ENCODE measurements at places on chromosomes 1 and 21. TPM values are rescaled to one million over a fixed set of nuclear protein-coding genes. Genes with fewer than 3 reads are reported as not detected.

OR2T11 gene
- not detected for total RNA-seq

TRAF5 gene
- 2.9 TPM for total RNA-seq

RPS8 gene
- 874 TPM for total RNA-seq

DNA sequence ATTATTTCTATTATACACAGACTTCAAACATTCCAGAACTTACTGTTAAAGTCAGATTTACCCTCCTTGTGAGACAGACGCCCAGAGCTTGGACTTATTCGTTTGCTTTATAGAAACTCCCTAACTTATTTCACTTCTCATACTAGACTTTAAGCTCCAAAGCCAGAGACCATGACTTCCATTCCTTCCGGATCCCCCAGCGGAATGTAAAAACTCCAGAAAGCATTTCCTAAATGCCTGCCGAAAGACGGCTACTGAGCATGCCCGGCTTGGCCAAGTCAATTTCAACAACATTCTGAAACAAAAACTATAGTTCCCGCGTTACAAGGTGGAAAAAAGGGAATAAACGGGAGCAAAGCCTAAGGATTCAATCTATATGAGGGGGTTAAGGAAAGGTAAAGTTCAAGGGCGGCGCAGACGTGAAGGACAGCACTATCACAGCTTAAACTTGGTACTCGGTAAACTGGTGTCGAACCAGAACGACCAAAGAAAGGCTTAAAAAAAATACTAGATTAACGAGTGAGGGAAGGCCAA lies 1.1 kb downstream of the USP48 start:
- no peak for DNase-seq

DNA sequence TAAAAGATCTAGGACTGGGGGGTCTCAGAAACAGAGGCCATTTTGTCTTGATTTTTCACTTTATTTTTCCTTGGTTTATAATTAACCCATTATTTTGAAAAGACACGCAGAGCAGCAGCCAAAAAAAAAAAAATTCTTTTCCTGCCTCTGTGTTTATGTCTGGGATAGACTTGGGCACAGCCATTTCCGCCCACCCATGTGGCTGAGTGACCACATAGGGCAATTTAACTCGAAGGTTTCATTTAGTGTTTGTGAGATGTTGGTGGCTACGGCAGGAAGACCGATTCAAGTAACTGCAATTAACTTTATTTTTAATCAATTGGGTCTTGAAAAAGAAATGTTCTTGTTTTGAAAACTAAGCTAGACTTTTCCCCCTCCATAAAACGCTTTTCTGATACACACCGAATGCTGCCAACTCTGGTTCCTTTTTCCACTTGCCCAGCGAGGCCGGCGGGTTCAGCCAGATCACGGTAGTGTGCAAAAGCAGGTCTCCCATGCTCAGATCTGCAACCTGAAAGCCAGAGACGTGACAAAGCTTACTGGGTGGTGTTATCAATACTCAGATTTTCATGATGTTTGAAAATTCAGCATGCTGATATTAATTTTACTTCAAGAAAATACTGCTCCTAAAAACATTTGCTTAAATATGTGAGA lies 97.4 kb upstream of the KRTAP19-8 start:
- no peak for DNase-seq

DNA sequence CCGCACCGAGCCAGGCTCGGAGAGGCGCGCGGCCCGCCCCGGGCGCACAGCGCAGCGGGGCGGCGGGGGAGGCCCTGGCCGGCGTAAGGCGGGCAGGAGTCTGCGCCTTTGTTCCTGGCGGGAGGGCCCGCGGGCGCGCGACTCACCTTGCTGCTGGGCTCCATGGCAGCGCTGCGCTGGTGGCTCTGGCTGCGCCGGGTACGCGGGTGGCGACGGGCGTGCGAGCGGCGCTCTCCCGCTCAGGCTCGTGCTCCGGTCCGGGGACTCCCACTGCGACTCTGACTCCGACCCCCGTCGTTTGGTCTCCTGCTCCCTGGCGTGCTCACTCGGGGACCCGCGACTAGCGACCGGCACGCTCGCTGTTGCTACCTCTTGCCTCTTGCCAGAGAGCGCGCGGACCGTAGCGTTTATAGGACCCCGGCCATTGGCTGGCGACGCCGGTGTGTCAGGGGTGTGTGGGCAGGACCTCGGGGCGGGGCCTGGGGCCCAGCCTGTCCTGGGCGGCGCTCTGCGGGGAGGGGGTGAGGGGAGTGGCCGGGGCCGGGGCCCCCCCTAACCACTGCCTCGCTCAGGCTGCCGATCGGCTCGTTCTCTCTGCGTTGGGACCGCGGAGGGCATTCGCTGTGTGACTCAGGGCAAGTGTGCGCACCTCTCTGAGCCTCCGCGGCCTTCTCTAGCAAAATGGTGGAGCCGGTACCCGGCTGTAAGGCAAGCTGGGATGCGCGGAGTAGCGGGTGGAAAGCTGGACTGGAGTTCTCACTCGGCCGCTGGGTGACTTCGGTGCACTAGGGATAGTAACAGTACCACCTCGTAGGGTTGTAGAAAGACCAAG lies at the start of gene SLC2A1:
Gene SLC2A1, minus strand, starts transcription at position 381 of the 832 bp plus-strand sequence. Its CDS starts 217 bp downstream, at position 164.
- DNase-seq, result peak; percentile 96

BECN2 gene
- not detected for total RNA-seq

DNA sequence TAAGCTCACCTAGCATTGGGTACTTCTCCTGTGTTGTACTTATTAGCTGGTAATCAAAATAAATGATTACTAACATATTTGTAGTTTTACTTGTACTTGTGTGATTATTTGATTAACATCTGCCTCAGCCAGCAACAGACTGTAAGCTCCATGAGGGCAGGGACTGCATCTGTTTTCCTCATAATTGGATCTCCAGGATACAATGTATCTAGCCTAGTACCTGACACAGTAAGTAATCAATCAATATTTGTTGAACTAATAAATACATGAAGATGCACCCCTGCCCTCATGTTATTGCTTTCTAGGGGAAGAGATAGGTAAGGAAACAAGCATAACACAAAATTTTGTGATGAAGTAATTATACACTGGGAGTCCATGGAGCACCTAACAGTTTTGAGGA lies 101.5 kb downstream of the TENT5C start:
- no peak for DNase-seq

- DNase-seq, result no peak
Observed at GRCh38 chr1:230390371-230390770, 35.8 kb downstream of the PGBD5 start.

LIPI gene
- not detected for total RNA-seq

DCDC2B gene
- not detected for total RNA-seq

DNA sequence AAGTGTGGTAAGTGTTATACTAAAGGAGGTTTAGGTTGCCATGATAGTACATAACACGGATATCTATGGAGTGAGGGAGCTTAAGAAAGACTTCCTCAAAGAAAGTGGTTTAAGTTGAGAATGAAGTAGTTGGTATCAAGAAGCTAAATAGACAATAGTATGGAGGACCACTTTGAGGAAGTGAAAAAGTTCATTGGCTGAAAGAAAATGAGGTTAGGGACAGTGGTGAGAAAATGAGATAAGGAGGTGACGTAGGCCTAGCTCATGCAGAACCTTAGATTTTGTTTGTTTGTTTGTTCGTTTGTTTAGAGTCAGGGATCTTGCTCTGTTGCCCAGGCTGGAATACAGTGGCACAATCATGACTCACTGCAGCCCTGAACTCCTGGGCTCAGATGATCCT lies 72.2 kb upstream of the PPIH start:
- no peak for DNase-seq

All from right cardiac atrium (tissue), 5 donors.